ENCODE measurements at places on chromosomes 2 and 18.
A peak's percentile ranks its signal among the peaks of the same experiment; 100 is the strongest.

- DNase-seq = no peak
These were observed 45.4 kb downstream of the CHN1 start for GRCh38 chr2:174959787-174960186.

DNA sequence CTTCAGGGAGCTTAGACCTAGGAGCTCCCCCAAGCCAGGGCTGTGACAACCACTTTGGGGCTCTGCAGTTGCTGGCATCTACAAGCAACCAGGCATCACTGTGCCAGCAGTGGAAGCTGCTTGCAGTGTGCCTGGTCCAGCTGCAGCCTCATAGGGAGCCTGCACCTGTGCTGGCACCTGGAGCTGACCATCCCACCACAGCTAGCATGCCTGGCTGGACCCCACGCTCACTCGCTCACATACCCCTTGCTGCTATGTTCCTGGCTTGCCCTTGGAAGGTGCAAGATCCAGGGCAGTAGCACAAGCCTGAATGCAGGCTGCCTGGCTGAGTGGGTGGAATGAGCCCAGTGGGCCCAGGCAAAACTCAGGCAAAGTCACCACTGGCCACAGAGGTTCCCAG lies 82.5 kb downstream of the ZNF804A start:
- no peak for DNase-seq

- DNase-seq = no peak
These were observed 107.1 kb upstream of the ZNF516 start for GRCh38 chr18:76602191-76602590.

DNA sequence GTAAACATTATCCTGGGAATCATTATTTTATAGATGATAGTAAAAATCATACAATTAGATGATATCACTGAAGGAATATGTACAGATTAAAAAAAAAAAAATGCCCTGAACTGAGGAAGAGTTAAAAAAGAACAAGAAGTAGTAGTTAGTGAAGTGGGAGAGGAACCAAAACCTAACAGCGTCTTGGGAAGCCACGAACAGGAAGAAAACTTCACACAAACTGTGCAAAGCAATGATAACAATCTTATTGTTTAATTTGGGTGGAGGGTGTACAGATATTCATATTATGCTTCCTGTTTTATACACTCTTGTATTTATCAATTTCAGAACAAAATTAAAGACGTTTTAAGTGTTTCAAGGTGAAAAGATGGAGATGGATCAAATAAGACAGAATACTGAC lies 3.5 kb downstream of the HEATR5B start:
- no peak for DNase-seq

- no peak for DNase-seq
These were observed 1.3 kb upstream of the LMAN1 start for GRCh38 chr18:59360381-59360780.

DNA sequence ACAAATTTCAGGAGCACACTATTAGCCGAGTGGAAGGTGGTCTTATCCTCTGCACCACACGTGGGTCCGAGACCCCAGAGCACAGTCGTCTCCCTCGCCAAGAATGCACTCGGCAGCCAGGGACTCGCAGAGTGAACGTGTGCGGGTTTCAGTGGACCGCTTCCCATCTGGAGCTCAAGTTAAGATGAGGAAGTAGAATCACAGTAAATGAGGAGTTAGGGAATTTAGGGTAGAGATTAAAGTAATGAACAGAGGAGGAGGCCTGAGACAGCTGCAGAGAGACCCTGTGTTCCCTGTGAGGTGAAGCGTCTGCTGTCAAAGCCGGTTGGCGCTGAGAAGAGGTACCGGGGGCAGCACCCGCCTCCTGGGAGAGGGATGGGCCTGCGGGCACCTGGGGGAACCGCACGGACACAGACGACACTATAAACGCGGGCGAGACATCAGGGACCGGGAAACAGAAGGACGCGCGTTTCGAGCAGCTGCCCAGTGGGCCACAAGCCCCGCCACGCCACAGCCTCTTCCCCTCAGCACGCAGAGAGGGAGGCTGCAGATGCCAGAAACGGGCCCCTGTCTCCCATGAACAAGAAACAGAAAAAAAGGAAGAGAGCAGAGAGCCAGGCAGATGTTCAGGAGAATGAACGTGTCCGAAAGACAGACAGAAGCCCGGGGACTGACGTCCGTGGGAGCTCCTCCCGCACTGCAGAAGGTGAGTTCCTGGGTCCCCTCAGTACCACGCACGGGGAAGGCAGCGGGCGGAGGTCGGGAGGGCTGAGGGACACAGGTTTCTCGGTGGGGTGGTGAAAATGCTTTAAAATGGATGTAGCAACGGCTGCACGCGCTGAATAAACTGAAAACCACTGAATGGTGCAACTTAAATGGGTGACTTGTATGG lies 5.4 kb upstream of the KCNG2 start:
- no peak for DNase-seq

DNA sequence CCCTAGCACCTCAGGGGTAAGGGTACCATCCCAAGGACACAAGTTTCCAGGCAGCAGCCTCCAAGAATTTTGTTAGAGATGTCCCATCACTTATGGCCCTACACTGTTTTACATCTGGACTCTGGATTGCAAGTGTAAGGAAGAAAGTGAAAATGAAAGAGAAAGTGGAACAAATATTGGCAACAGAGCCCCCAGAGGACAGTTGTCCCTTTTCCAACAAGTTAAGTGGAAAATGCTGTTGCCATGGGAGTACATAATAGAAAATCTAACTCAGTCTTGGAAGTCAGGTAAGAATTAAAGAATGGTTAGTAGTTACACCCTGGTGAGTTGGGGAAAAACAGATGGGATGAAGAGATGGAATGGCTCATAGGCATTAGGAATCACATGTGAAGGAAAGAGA lies 50.6 kb downstream of the TTC21B start:
- DNase-seq = no peak

GRCh38 chr2:172394002-172394401 lies 33.4 kb upstream of the ITGA6 start:
- no peak for DNase-seq

- no peak for DNase-seq
These were observed 127.6 kb upstream of the SPOPL start for GRCh38 chr2:138373993-138374408.

- no peak for DNase-seq
These were observed 40.5 kb downstream of the CYP20A1 start for GRCh38 chr2:203279288-203279687.

GRCh38 chr18:48861181-48861708 lies 89.5 kb downstream of the SMAD7 start:
- DNase-seq = no peak

GRCh38 chr2:7014174-7014640 lies 97.0 kb downstream of the RNF144A start:
- DNase-seq = peak; percentile 10

GRCh38 chr2:210224591-210224940 lies 681 bp downstream of the ACADL start:
- no peak for DNase-seq

GRCh38 chr2:170929686-170930050 lies 615 bp downstream of the GORASP2 start:
- DNase-seq = peak; percentile 50

DNA sequence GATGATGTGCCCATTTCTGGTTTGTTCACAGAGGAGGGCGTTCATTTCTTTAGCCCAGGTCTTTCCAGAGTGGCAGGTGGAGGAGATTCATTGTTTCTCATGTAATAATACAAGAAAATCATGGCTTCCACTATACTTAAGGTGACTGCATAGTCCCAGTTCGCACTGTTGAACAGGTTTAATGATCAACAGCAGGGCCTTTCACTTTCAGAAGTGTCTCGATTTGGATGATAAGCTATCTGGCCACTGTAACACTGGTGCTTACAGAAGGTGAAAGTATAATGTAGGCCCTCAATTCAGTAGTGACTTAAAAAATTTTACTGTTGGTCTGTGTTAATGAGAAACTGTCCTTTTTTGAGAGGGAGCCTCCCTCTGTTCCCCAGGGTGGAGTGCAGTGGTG lies 1.4 kb downstream of the RMC1 start:
- no peak for DNase-seq

DNA sequence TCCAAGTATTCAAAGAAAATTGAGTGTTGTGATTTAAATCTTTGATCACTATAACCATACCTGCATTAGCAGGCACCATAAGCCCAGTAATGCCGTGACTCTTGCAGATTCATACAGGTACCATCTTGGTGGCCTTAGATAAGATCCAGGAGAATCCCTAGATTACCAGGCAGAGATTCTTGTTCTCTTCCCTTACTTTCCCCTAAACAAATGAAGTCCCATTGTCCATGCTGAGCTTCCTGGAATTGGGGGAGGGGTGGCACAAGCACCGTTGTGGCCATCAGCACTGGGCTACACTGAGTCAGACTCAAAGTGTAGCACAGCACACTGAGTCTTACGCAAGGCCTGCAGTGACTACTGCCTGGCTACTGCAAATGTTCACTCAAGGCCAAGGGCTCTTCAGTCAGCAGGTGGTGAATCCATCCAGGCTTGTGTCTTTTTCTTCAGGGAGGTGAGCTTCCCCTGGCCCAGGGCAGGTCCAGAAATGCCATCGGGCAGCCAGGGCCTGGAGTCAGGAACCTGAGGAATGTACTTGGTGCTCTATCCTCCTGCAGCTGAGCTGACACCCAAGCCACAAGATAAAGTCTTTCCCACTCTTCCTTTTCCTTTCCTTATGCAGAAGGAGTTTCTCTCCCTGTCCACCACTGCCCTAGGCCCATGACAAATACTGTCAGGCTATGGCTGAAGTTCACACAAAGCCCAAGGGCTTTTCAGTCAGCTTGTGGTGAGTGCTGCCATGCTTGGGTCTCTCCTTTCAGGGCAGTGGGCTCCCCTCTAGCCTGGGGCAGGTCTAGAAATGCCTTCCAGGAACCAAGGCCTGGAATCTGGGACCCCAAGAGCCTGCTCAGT lies 52.6 kb downstream of the CD28 start:
- no peak for DNase-seq

GRCh38 chr2:126849991-126850535 lies 48.6 kb upstream of the TEX51 start:
- no peak for DNase-seq

GRCh38 chr18:58998401-58999203 lies 133.9 kb downstream of the ZNF532 start:
- no peak for DNase-seq
